ENCODE measurements at places on chromosomes 5 and 9.
A peak's percentile ranks its signal among the peaks of the same experiment; 100 is the strongest.

DNA sequence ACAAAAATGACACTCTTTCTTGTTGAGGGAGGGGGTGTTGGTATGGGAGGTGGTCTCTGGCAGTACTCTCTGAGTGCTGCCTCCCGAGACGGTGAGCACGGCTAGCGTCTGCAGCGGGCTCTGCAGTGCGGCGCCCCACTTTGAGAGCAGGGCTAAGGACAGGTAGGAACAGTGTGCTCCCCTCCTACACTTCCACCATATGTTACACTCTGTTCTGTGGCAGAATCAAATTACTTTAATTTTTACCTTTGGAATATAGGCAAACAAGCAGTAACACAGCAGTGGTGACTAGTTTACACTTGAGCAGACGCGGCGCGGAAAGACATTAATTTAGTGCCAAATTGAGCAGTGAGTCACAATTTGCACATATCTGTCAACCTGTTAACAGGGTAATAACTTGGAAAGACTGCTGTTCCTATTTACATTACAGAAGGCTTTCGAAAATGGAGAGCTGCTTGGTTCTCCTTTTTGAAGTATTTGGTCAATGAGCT, 136.3 kb downstream of the MED27 start:
- no peaks in the 10 kb centered on the region for H3K27me3 ChIP-seq
- H3K27ac ChIP-seq = no peak overlapping the region
- H3K36me3 ChIP-seq = peaks cover 6% of the 10 kb centered on the region

DNA sequence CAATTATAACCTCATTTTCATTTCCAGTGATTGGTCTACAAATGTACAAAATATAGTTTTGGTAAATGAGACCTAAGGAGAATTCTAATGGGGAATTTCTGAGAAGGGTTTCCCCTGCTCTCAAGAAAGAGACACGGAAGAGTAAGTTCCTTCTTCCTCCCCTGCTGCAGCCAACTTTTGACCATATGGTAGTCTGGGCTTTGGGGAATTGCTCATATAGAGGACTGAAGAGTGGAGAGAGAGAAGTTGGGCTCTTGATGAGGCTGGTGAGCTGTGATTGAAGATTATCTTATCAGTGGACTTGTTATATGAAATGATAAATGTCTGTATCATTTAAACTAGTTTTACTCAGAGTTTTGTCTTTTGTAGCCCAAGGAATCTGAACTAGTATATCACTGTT, 4.3 kb upstream of the LNPEP start:
- no peak overlapping the region for H3K27ac ChIP-seq
- H3K36me3 ChIP-seq = no peaks in the 10 kb centered on the region
- no peak for DNase-seq
- no peak overlapping the region for H3K4me3 ChIP-seq

GRCh38 chr9:113589407-113589806, 125.9 kb downstream of the RGS3 start:
- peak overlapping the region; percentile 24 for H3K27ac ChIP-seq
- no peaks in the 10 kb centered on the region for H3K36me3 ChIP-seq
- no peaks in the 10 kb centered on the region for H3K27me3 ChIP-seq
- H3K4me1 ChIP-seq = peaks cover 85% of the 10 kb centered on the region

DNA sequence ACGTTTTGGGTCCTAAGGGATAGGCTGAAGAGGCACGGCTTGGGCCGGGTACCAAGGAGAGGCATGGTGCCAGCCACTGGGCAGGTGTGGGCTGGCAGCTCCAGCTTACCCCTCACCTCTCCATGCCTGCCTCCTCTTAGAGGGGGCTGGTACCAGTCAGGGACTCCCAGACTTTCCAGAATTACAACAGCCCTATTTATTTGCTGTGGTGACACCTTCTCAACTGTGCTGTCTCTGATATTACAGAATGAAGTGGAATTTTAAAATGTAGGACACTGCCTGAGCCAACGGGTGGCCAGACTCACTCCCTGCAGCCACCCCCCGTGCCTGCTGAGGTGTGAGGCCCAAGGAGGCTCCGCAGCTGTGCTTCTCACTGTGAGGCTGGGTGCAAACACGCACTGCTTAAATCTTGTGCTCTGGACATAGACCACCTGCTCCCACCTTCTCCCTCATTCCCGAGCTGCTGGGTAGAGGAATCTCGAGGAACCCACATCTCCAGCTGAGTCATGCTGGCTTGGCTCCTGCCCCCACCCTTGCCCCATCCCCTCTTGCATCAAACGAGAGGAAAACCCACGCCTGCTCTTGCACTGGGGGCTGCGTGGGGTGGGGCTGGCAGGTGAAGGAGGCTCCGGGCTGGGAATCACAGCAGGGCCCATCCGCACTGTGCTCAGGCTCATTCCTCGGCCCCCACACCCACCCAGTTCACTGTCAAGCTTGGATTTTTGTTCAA, 47.9 kb downstream of the PRRT1B start:
- no peak for DNase-seq
- no peak overlapping the region for H3K27ac ChIP-seq
- no peak overlapping the region for H3K4me3 ChIP-seq
- H3K4me1 ChIP-seq = no peaks in the 10 kb centered on the region

DNA sequence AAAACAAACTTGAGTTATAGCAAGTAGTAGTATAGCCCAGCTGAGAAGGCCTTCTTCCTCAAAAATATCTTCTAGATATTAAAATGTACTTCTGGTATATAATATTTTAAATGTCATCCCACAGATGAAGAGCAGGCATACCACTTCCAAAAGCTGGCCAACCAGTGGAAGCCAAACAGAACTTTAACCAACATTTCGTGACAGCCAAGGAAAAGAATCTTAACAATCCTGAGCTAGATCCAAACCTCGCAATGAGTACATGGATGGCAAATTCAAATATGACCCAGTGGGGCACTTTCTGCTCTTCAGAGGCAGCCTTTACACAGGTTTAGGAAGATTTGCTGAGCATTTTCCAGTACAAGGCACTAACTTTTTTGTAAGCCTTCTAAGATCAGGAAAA, 91.8 kb upstream of the ACO1 start:
- H3K4me3 ChIP-seq = no peak overlapping the region
- no peaks in the 10 kb centered on the region for H3K4me1 ChIP-seq
- H3K27ac ChIP-seq = no peak overlapping the region
- no peaks in the 10 kb centered on the region for H3K27me3 ChIP-seq

DNA sequence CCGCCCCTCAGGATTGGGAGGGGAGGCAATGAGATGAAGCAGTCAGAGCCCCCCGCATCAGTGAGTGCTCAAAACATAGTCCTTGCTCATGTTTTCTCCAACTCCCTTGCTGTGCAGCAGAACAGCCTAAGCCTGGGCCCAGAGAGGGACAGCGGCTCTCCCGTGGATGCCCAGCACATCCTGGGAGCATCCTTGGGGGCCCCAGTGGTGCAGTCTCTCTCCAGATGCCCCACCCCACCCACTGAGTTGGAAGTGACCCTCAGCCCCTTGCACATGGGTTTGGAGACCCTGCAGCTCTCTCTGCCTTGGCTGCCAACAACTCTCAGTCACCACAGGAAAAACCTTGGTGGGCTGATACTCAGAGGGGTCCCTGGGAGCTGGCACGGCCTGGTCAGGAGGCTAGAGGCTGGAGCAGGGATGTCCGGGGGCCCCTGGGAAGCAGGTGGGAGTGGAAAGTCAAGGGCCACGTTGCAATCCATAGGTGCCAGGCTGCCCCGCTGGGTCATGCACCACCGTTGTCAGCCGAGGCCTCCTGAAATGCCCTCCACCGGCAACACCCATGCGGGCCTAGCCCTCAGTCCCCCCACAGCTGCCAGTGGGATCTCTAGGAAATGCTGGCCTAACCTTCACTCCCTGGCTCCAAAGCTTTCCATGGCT, 242.5 kb downstream of the PBX3 start:
- H3K36me3 ChIP-seq = no peaks in the 10 kb centered on the region
- DNase-seq = peak; percentile 34
- peaks cover 4% of the 10 kb centered on the region for H3K27me3 ChIP-seq
- H3K4me1 ChIP-seq = no peaks in the 10 kb centered on the region

DNA sequence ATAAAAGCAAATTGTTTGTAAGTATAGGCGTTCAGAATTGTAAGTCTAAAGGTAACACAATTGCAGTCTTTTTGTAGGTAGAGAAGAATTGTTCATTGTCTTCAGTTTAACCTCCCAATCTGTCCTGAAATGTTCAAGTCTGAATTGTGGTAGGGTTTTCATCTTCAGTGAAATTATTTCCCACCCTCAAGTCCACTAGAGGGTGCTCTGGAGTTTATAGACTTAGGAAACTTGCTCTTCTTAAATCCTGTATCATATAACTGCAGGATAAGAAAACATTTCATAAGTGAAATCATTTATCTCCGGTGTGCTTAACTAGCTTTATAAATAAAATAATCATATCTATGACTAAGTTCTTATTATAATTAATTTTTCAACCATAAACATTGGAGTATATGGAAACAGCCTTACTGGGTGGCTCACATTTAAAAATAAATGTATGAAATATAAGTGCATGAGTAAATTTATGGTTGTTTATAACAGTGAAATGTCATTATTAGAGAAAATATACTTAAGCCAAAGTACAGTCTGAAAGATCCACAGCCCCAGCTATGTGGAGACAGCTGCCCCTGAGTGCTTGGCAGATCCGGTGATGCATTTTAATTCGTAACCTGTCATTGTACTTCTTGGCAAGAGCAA, 182.4 kb upstream of the OTULINL start:
- no peak for DNase-seq
- no peak overlapping the region for H3K4me3 ChIP-seq
- no peaks in the 10 kb centered on the region for H3K27me3 ChIP-seq
- H3K36me3 ChIP-seq = peaks cover 35% of the 10 kb centered on the region
- peaks cover 9% of the 10 kb centered on the region for H3K4me1 ChIP-seq
- H3K27ac ChIP-seq = peak overlapping the region; percentile 21

DNA sequence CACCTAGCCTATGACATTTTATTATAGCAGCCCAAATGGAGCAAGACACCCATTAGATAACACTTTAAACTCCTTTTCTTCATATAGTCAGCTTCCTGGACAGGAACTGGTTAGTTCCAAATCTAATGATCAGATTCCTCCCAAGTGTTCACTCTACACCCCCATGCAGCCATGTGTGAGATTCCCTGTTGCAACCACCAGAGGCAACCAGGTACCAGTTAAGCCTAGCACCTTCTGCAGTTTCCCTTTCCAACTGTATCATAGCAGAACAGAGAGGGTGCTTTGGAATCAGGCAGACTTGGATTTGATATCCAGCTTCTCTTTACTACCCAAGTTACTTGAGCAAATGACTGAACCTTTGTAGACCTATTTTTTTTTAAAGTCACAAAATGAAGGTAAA, 296.6 kb upstream of the PCSK5 start:
- DNase-seq = no peak
- H3K4me3 ChIP-seq = no peak overlapping the region
- no peaks in the 10 kb centered on the region for H3K4me1 ChIP-seq
- no peaks in the 10 kb centered on the region for H3K27me3 ChIP-seq
- H3K27ac ChIP-seq = no peak overlapping the region
- no peaks in the 10 kb centered on the region for H3K36me3 ChIP-seq

- DNase-seq = no peak
- no peaks in the 10 kb centered on the region for H3K36me3 ChIP-seq
- H3K27ac ChIP-seq = no peak overlapping the region
- no peaks in the 10 kb centered on the region for H3K4me1 ChIP-seq
- no peaks in the 10 kb centered on the region for H3K27me3 ChIP-seq
Measured at GRCh38 chr5:151952238-151952637, 27.6 kb upstream of the GLRA1 start.

GRCh38 chr5:9444346-9444745, 101.5 kb downstream of the SEMA5A start:
- DNase-seq = no peak
- H3K4me1 ChIP-seq = peaks cover 23% of the 10 kb centered on the region
- no peak overlapping the region for H3K4me3 ChIP-seq
- no peaks in the 10 kb centered on the region for H3K36me3 ChIP-seq

- peaks cover 8% of the 10 kb centered on the region for H3K27me3 ChIP-seq
- no peaks in the 10 kb centered on the region for H3K4me1 ChIP-seq
- H3K36me3 ChIP-seq = no peaks in the 10 kb centered on the region
- H3K27ac ChIP-seq = no peak overlapping the region
- H3K4me3 ChIP-seq = no peak overlapping the region
Measured at GRCh38 chr5:1176473-1177391, 24.7 kb upstream of the SLC6A19 start.

- no peaks in the 10 kb centered on the region for H3K4me1 ChIP-seq
- no peaks in the 10 kb centered on the region for H3K27me3 ChIP-seq
- H3K27ac ChIP-seq = no peak overlapping the region
- no peaks in the 10 kb centered on the region for H3K36me3 ChIP-seq
- no peak overlapping the region for H3K4me3 ChIP-seq
Measured at GRCh38 chr5:65073250-65073661, 304.5 kb downstream of the CWC27 start.

- H3K4me1 ChIP-seq = peaks cover 28% of the 10 kb centered on the region
- no peaks in the 10 kb centered on the region for H3K36me3 ChIP-seq
- H3K27me3 ChIP-seq = no peaks in the 10 kb centered on the region
- no peak overlapping the region for H3K27ac ChIP-seq
Measured at GRCh38 chr5:169146158-169146557, 154.8 kb downstream of the SLIT3 start.

GRCh38 chr9:92962303-92962649, 15.0 kb downstream of the FGD3 start:
- no peaks in the 10 kb centered on the region for H3K36me3 ChIP-seq
- H3K4me3 ChIP-seq = no peak overlapping the region
- no peak overlapping the region for H3K27ac ChIP-seq

DNA sequence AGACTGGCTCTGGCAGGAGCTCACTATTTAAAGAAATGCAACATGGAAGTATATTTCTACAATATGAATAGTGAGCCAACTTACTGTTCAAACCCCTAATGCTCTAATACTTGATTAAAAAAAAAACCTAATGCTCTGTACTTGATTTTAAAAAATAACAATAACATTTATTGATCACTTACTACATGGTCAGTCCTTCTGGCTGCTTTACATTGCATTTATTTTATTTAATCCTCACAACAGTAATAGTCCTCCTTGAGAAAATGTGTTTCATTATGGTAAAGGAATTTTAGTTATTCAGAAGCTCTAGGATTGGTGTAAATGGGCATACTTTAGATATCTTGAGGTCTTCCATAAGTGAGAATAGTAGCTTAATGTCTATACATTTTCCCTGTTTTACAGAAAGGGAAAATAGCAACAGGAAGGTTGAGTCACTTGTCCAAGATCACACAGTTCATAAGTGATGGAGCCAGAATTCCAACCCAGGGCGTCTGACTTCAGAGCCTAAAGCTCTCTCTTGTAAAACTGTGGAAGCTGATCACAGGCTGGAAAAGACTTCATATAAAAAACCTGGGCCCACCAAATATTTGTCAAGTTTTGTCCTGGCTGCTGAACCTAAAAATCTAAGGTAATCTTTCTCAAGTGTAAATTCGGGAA, 1.0 kb downstream of the STARD4 start:
- no peaks in the 10 kb centered on the region for H3K27me3 ChIP-seq
- peaks cover 22% of the 10 kb centered on the region for H3K4me1 ChIP-seq
- peak overlapping the region; percentile 86 for H3K4me3 ChIP-seq
- no peak for DNase-seq
- no peaks in the 10 kb centered on the region for H3K36me3 ChIP-seq

DNA sequence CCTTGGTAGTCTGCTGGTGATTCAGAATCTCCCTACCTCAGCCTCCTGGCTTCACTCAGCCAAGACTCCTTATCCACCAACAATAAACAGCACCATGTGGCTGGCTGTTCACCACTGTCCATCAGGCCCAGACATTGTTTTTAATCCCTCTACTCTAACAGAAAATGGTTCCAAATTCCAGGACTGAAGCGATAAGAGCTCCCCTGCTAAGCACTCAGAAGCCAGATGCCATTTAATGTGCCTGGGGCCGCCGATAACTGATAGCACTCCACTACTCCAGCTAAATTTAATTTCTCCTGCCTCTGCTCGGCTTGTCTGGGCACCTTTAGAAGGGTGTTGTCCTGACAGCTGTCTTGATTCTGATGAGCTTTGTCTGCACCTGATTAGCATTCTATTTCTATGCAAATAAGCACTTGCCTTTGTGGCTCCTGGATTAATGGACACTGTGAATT, 47.1 kb downstream of the ZNF622 start:
- no peak for DNase-seq
- no peaks in the 10 kb centered on the region for H3K27me3 ChIP-seq
- H3K4me1 ChIP-seq = no peaks in the 10 kb centered on the region
- H3K4me3 ChIP-seq = no peak overlapping the region
- no peaks in the 10 kb centered on the region for H3K36me3 ChIP-seq

All from suprapubic skin (tissue), 4 donors.